ENCODE measurements at places on chromosomes 16 and 17.
A peak's percentile ranks its signal among the peaks of the same experiment; 100 is the strongest.

DNA sequence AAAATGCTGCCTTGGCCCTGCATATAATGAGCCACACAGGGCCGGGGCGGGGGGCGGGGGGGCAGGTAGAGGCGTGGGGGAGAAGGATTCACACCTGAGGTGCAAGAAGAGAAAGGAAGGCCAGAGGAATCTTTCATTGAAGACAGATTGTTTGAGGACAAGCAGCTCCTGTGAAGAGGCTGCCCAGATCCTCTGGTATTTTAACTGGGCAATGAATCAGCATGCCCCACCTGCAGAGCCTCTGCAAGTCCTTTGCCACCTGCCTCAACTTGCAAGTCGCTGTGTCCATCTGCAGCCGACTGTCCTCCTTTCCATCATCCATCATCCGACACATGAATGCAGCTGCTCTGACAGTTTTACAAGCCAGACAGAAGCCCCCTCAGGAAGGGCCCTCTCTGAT, 1.2 kb upstream of the SOST start:
- DNase-seq, result no peak

DNA sequence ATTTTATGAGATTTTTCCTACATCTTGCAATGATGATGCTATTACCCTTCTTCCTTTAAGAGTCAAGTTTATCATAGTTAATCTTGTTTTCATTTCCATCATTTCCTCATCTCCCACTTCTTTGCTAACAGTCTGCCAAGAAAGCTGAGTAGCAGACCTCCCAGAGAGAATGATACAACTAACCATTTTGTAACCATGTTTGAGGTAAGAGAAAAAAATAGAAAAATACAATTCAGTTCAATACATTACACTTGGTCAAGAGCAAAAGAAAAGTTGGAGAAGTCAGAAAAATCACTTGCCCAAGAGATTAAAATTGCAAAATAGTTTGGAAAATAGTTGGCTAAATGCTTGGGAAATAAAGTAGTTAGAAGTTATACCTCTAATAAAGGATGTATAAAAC, 154.4 kb downstream of the ABCA8 start:
- DNase-seq, result no peak

GRCh38 chr16:80259290-80259805, 281.4 kb upstream of the DYNLRB2 start:
- no peak for DNase-seq

- DNase-seq, result peak; percentile 58
These were observed 852 bp upstream of the HELZ start for GRCh38 chr17:67245694-67246402.

DNA sequence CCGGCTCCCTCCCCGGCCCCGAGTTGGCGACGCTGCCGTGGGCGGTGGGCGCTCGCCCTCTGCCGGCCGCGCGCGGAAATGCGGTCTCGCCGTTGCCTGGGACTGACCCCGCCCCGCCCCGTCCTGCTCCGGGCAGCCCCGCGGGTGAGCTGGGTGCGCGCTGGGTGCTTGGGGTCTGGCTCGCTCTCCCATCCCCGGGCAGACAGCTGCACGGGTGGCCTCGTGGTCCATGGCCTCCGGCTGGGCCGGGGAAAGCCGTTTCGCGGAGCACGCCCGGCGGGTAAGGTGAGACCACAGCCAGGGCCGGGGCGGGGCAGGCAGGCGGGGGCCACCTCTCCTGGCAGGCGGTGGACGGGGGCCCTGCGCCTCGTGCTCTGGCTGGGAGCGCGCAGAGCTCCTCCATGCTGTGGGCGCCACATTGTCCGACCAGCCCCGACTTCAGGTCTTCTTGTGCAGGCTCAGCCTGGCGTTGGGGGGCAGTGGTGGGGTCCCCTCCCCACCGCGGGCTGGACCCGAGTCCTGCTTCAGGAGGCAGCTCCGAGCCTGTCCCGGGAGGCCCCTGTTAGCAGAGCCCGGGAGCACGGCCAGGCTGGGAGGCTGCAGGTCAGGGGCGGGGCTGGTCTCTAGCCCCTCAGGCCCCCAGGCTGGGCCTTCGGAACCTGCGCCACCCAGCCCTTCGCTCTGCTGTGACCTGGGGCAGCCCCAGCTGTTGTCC, 7.0 kb upstream of the C1QTNF8 start:
- DNase-seq, result peak; percentile 64

DNA sequence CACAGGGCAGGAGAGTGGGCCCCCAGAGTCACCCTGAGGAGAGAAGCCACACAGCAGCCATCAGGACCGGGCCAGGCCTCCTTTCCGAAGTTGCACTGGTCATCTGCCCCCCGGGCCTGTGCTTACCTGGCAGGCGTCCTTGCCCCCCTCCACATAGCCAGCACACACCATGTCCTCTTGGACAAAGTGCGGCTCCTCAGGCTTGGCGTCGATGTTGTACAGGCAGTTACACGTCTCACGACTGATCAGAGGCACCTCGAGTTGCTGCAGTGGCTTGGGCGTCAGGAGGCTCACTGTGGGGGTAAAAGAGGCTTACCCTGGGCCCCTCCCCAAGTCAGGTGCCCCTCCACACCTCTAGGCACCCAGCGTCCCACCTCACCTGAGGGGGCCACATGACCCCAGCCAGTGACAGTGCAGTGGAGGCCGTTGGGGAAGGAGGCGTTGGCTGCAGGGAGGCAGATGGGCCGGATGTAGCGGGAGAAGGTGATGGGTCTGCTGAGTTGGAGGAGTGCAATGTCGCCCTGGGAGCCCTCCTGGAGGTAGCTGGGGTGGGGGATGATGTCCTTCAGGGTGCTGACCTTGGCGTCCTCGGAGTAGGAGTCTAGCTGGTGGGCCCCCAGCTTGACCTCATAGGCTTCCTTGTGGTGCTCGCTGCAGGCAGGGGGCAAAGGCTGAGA, 3.1 kb downstream of the PRSS8 start:
- no peak for DNase-seq

- no peak for DNase-seq
These were observed 324.0 kb downstream of the MAF start for GRCh38 chr16:79276501-79276900.

DNA sequence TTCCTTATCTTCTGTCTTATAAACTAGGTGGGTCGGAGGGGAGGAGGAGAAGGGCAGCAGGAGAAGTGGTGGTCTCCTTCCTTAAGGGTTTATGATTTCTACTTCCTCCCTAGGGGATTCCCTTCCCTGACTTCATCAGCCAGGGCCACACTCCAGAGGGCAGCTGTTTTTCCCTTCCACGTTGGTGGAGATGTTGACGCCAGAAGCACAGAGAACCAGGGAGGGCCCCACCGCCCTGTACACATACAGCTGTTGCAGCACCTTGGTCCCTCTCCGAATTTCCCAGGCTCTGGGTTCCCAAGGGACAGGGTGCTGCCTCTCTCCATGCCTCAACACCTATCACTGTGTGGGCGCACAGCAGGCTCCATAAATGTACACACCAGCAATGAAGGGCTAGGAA, 5.6 kb upstream of the SLC6A4 start:
- DNase-seq, result no peak

GRCh38 chr16:265711-266110, 10.0 kb downstream of the RGS11 start:
- DNase-seq, result no peak

- DNase-seq, result no peak
These were observed 7.4 kb downstream of the CTNS start for GRCh38 chr17:3643889-3644349.

GRCh38 chr16:68452176-68452575, 3.9 kb upstream of the SMPD3 start:
- no peak for DNase-seq

GRCh38 chr16:22663389-22664064, 150.4 kb upstream of the HS3ST2 start:
- DNase-seq, result no peak

- DNase-seq, result no peak
These were observed 860 bp upstream of the DCAF7 start for GRCh38 chr17:63549289-63549945.

GRCh38 chr16:19417640-19418039, at the start of gene TMC5:
TMC5 (plus strand) TSS chr16:19417883; CDS start chr16:19440039, 22,156 bp downstream.
- DNase-seq, result no peak

DNA sequence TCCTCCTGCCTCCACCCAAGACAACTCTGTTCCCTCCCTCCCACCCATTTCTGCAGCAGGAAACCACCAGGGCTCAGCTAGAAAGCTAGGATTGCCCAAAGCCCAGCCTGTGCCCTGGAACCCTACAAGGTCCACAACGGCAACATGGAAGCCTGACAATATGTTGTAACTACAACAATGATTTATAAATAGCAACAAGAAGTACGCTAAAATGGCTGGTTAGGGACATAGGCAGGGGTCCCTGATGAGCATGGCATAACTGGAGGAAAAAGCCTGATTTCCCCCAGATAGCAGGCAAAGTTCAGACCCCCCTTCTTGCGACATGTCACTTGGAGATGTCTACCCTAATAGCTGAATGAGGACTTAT, 6.6 kb downstream of the ST3GAL2 start:
- no peak for DNase-seq

DNA sequence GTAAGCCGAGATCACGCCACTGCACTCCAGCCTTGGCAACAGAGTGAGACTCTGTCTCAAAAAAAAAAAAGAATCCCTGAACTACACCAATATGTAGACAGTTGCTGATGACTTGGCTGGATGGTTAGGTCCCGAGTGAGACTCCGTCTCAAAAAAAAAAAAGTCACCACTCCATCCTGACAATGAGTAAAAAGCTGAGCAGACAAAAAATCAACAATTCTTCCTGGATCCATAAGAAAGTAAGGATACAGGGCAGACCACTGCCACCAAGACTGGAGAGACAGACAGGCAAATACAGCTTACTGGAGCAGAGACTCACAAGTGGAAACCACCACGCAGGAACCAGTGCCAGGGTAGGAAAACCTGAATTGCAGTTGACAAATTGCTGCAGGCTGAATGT, 67.1 kb upstream of the ERCC4 start:
- no peak for DNase-seq

GRCh38 chr17:45310380-45311324, 6.2 kb downstream of the MAP3K14 start:
- DNase-seq, result no peak

GRCh38 chr17:38701504-38702165, 3.4 kb upstream of the MLLT6 start:
- peak; percentile 80 for DNase-seq

DNA sequence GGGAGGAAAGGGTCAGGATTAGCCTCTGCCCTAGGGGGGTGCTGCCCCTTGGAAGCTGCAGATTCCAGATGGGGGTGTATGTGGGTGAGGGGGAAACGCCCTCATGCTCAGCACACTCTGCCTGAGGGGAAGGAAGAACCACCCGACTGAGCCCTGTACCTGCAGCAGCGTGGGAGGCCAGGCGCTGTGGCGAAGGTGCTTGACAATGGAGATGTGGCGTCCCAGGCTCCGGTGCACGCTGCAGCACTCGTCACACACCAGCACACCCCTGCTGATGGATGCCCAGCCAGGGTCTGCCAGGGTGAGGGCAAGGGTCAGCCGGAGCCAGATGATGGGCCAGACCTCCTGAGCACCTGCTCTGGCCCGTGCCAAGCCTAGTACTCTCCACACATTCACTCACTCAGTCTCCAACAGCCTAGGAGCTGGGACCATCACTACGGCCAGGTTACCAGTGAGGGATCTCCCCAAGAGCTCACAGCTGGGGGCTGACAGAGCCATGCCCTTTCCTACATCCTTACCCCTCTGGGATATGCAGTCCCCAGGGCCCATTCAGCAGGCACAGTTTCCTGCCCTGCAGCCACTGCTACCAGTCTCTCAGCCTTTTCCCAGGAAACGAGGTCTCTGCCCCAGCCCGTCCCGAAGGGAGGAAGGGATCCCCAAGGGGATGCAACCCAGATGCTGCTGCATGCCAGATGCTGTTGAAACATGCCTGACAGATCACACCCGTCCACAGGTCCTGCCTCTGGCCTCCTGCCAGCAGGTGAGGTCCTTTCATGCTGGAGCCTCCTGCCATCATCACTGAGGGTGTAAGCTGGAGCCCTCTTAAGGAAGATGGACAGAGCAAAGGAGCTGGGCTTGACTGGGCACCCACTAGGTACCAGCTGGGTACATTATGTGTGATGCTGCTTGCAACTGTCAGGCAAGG, 5.9 kb downstream of the GIT1 start:
- DNase-seq, result no peak

DNA sequence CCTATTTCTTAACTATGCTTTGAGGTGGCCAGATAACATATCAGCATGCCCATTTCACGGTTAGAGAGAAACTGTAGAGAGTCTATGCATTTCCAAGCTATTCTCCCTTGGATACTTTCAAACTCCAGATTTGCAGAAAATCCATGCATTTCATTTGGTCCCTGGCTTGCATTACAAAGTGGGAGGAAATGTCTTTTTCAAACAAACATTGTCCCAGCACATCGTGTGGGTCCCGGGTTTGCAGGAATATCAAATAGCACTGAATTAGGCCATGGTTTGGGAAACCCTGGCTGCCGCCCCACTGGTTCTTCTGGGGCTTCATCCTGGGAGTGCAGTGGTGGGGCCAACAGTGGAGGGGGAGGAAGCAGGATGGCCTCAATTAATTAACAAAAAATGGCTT, 171.9 kb downstream of the IRX5 start:
- no peak for DNase-seq

- no peak for DNase-seq
These were observed 9.3 kb downstream of the ALDH3A1 start for GRCh38 chr17:19738757-19739156.

DNA sequence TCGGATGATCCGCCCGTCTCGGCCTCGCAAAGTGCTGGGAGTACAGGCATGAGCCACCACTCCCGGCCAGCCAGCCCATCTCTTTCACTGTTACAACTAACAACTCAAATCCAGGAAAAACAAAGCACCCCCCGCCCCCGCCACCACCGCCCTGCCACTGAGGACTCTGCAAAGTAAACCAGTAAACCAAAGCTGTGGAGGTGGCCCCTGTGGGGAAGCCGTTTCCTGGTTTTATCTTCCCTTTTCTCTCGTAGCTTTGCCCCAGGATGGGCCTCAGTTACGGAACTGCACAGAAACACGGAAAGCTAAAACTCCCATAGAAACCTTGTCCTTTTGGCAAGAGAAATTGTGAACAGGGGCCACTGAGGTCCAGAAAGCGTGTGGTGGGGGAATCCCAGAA, 17.5 kb downstream of the CHMP6 start:
- no peak for DNase-seq

DNA sequence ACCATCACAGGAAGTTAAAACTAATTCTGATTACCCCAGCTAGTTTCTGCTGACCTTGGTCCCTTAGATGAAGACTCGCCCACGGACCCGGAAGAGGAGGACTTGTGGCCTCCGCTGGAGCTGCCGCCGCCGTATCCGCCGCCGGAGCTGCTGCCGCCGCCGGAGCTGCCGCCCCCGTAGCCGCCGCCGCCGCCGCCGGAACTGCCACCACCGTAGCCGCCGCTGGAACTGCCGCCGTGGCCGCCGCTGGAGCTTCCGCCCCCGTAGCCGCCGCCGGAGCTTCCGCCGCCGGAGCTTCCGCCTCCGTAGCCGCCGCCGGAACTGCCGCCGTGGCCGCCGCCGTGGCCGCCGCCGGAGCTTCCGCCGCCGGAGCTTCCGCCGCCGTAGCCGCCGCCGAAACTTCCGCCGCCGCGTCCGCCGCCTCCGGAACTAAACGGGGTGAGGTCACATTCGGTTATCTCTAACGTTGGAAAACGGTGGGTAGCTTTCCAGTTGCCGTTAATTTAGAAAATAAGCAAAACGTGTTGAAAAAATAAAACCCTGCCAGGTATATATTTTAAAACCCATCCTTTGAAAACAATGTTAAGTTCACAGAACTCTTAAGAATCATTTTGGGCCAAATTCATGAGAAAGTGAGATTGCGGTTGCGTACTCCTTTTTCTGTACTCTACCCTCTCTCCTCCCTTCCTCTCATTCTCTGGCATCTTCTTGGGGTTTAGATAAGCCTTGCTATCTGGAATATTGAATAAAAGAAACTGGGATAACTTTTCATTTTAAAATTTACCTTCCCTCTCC, 3.5 kb downstream of the KRT10 start:
- DNase-seq, result peak; percentile 76

- DNase-seq, result no peak
These were observed 477.6 kb downstream of the XYLT1 start for GRCh38 chr16:16992975-16993765.

Data from NAMALWA (cell line).